ENCODE measurements at places on chromosomes 6 and 20.
A peak's percentile ranks its signal among the peaks of the same experiment; 100 is the strongest.

- no peak for DNase-seq
Observed at GRCh38 chr6:84486526-84486925, 259.1 kb upstream of the CEP162 start.

GRCh38 chr6:72691249-72691648, 69.4 kb downstream of the KCNQ5 start:
- DNase-seq, result no peak

DNA sequence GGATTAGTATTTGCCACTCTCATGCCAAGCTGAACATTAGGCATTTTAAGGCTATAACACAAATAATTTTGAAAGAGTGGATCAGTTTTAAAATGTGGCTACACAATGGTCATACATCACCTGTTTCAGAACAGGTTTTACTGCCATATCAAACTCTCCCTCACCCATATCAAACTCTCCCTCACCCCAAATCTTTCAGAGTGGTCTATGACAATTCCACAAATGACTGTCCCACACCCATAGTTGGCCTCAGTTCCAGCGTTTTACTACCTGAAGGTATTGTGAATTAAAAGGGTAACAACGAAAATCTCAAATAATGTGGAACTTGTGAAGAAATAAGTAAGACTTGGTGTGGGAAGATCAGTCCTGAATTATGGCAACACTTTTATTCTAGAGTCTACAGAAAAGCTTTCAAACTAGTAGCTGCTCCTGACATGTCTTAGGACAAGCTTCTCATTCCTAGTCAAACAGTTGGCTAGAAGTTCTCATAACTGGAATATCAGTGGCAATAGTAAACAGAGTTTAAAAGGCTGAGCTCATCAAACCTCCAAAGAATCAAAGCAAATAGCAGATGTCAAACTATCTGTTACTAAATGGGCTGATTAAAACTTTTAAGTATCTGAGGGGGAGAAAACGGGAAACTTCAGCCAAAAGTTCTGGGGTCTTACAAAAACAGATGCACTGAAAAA, 52.4 kb downstream of the MAP3K7 start:
- no peak for DNase-seq

DNA sequence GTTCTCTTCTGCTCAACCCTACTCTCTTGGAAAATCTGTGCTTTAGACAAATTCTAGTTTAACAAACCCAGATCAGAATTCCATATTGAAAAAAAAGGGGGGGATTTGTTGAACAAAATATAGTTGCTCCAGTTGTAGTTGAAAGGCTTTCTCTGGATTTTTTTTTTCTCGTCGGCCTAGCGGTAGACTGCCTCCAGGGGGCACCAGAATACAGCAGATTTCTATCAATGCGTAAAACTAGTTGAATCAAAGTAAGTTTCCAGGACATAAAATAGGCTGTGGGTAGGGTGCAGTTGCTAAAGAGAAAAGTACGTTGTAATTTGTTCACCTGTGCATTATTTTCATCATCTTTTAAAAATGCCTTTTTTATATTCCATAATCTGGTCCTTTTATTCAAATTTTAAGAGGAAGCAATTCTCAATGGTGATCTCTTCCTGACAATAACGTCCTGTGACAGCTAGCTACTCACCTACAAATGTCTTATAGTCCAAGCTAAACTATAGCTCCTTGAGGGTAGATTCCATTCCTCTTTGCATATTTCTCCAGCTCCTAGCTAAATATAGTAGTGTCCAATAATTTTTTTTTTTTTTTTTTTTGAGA, 105.4 kb downstream of the PERP start:
- peak; percentile 22 for DNase-seq

GRCh38 chr6:166512567-166512966, 73.9 kb downstream of the RAMACL start:
- no peak for DNase-seq

DNA sequence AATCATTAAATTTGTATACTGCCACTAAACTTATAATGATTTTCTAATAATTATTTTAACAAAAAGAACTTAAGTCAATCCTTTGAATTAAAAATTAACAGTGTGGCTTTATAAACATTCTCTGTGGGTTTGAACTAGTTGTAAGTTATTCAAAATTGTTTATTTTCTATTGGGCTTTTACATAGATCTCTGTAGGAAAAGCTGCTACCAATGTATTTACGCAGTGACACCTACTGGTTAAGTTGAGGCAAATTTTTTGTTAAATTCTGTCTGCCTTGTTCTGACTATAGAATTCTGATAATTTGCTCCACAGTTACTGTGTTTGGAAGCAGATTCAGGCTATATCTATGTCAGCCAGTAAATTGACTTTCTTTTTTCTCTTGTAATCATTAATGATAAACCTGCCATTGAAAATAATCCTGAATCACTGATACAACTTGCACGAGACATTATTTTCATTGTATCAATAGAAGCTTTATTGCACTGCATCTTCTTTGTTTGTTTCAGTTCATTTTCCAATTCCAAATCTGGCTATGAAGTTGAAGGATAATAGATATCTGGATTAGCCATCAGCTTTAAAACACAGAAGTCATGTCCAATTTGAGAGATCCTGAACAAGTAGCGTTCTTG, 66.0 kb upstream of the UTRN start:
- DNase-seq, result no peak

- no peak for DNase-seq
Observed at GRCh38 chr6:108686896-108687295, 126.2 kb downstream of the FOXO3 start.

- DNase-seq, result no peak
Observed at GRCh38 chr20:61977419-61977786, 88.3 kb downstream of the TAF4 start.

DNA sequence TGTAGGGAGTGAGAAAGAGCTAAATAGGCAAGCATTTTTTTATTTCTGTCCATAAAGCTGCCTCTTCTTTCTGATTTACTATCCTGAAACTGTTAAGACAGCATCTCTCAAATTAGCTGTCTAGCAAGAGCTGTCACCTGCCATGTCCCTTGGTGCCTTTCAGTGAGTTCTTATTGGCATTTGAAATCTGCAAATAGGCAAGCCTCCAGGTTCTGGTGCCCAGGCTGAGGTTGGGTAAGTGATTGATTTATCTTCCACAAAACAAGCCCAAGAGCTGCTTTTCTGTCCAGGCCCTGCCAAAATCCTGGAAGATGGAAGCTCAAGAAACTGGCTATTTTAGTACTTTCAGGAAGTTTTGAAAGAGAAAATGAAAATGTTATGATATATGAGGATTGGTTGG, 22.4 kb downstream of the MANEA start:
- DNase-seq, result no peak

DNA sequence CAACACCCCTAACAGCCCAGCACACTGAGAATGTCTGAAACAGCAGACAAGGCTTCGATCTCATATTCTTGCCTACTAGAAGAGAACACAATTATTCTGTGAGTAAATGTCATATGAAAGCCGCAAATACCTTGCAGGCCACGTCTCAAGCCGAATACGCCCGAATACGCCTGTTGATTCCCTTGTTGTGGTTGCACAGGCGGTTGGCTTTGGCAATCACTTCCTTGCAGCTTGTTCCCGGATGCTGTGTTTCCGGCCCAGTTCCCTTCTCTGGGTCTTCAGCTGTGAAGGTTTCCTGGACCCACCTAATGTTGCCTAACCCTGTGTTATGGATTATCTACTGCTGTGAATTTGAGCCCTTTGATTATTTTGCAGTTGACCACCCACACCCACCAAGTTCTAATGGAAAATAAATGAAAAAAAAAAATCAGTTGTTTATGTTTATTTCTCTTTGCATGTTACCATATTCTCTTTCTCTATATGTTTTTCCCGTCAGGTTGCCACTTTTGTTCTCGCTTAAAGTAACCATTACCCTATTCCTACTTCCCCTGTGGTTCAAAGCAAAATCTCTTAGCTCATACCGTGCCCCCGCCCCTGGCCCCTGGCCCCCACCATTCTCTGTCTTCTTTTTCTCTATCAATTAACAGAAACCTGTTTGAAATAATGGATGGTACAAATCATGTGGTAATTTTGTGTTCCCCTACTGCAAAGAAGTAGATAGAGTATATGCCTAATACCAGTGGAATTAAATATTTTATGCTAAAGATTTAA, 172.4 kb downstream of the ADGB start:
- peak; percentile 3 for DNase-seq

DNA sequence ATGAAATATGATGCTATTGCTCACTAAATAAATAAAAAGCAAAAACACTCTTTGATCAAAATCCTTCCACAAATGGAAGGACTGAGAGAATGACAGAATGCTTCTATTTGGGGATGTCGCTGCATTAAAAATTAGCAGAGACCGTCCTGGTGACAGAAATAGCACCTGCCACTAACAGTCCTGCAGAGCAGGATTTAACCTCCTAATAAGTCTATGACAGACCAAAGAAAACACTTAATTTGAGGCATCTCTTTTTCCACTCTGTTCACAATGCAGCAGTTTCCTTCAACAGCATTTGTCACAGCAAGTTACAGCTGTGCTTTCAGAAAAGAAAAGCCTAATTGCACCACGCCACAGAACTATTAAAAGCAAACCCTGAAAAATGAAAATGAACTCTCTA, 140.6 kb upstream of the BEND6 start:
- no peak for DNase-seq

GRCh38 chr6:159169193-159169555, at the start of gene FNDC1:
TSS of gene FNDC1 (plus strand) at chr6:159169400. CDS start at chr6:159169597, 197 bp downstream.
- peak; percentile 6 for DNase-seq

DNA sequence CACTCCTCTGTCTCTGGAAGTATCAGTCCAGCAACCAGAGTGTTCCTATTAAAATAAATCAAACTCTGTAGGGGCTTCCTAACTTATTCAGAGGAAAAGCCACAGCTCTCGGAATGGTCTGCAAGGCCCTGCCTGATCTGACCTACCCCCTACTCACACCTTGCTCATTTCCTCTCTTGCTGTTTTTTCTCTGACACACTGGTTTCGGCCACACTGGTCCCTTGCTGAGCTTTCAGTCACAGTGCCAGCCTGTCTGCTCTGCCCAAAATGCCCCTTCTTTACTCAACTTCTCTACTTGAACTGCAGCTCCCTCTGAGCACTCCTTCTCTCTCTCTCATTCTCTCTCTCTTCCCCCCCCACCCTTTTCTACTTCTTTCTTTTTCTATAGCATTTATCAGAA, 430.2 kb downstream of the UTRN start:
- DNase-seq, result no peak

DNA sequence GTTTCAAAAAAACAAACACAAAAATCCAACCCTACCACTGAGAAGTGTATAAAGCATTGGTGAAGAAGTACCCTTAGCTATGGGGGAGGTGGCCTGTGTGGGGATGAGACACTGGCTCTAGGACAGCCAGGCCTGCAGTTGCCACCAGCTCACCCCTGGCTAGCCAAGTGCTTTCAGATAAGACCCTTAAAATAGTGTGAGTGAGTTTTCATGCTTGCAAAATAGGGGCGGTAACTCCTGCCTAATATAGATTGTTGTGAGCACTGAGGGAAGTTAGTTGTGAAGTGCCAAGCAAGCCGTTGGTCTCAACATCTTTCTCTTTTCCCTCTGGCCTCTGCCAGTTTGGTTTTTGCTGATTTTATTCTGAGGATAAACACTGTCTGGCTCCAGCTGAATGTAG, 11.3 kb downstream of the PPP1R3G start:
- no peak for DNase-seq

DNA sequence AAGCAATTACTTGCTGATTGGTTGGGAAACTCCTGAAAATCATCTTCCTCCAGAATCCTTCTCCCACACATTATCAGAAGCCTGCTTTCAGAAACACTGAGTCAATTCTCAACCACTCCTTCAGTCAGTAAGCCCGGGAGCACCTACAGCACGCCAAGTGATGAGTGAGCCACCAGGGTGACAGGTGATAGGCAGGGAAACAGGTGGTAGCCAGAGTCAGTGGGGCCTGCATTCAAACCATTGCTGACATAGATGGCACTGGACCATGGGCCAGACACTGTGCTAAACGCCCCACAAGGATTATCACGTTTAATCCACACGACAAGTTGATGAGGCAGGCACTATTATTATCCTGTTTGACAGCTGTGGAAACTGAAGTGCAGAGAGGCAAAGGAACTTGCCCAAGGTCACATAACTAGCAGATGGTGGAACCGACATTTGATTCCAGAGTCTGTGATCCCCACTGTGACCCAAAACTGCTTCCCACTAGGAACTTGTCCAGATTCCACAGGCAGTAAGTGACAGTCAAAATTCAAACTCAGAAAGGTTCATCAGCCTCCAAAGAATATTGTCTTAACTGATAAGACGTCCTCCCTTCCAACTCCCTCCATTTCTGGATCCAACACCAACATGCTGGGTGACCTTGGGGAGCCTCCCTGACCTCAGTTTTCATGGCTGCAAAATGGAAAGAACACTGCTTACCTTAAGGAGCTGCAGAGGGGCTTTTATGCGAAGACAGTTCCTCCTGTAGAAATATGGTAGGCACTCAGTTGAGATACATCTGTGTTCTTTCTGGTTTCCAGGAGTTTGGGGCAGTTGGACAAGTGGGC, 23.9 kb upstream of the TOP1 start:
- no peak for DNase-seq

DNA sequence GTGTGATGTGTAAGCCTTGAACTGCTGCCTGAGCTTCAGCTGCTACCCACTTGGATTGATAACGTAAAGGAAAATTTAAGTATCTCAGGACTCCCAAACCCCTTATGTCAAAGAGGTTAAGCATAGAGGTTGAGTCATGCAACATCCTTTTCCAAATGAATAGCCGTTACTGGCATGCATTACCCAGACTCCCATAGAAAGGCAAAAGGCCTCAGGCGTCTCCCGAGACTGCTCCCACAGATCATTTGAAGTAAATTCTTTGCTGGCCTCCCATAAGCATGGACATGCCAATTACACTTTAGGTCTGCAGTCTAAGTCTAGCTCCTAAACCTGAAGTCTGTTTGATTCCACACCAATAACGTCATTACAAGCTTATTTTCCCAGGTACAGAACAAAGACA, 14.7 kb downstream of the IPCEF1 start:
- no peak for DNase-seq
